ENCODE measurements at places on chromosomes 5 and 9.

DNA sequence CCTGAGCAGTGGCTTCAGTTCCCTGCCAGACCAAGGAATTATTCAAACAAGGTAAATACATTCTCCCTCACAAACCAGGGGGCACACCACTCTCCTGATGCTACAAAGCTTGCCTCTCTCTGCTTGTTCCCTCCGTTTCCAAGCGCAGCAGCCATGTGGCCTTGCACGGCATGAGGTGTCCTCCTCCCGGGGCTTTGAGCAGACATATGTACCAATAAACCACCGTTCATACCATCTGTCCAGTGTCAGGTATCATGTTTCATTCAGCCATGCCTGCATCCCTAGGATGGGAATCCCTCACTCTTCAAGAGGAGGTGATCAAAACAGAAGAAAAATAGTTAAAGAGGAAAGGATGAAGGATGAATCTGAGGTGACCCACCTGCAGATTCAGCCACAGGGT is 282.7 kb downstream of the ENC1 start:
- DNase-seq, result no peak

GRCh38 chr9:98851730-98852459 is 44.4 kb downstream of the GALNT12 start:
- DNase-seq, result no peak

GRCh38 chr9:100350188-100350587 is 2.6 kb downstream of the TEX10 start:
- DNase-seq, result no peak

DNA sequence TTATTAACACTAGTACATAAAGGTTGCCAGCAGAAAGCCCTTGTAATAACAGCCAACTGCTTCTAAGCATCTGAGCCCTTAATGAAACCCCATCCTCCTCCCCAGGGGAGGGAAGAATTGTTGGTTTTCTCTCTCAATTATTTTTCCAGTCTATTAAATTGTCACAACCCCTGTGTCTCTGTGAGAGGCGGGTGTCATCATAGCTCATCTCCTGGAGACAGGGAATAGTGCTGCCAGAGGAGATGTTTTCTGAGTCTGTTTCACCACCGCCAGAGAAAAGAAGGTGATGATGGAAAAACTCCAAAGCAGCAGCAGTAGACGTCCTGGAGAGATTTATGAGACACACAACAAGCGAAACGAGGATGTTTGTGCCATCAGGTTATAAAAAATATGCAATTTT is 271.1 kb upstream of the NMUR2 start:
- DNase-seq, result no peak

DNA sequence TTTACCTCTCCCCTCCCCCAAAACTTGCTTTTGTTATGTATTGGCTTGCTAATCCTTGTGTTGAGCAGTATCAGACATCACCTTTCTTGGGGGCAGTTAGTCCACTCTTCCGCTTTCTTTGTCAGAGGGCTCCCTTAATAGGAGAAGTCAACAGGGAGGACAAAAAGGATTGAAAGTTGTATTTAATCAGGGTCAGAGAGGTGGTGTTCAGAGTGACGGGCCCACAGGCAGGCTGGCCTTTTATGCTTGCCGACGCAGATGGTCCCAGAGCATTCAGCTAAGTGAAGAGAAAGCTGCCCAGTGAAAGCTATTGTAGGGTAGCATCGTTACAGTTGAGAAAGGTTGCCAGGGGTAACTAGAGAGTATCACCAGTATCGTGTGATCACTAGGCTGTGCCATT is 131.1 kb downstream of the ZCCHC7 start:
- DNase-seq, result no peak

- no peak for DNase-seq
These were observed 77.1 kb upstream of the IQGAP2 start for GRCh38 chr5:76325876-76326491.

- no peak for DNase-seq
These were observed at the start of gene PCDHGC5 for GRCh38 chr5:141488591-141489561. PCDHGC5 (plus strand) TSS chr5:141489081; CDS start chr5:141489241, 160 bp downstream.

- no peak for DNase-seq
These were observed 44.4 kb downstream of the PARP8 start for GRCh38 chr5:50710838-50711237.

GRCh38 chr9:98451576-98451975 is 196.1 kb upstream of the TBC1D2 start:
- DNase-seq, result no peak

GRCh38 chr5:151071848-151072629 is 8.8 kb downstream of the TNIP1 start:
- no peak for DNase-seq

DNA sequence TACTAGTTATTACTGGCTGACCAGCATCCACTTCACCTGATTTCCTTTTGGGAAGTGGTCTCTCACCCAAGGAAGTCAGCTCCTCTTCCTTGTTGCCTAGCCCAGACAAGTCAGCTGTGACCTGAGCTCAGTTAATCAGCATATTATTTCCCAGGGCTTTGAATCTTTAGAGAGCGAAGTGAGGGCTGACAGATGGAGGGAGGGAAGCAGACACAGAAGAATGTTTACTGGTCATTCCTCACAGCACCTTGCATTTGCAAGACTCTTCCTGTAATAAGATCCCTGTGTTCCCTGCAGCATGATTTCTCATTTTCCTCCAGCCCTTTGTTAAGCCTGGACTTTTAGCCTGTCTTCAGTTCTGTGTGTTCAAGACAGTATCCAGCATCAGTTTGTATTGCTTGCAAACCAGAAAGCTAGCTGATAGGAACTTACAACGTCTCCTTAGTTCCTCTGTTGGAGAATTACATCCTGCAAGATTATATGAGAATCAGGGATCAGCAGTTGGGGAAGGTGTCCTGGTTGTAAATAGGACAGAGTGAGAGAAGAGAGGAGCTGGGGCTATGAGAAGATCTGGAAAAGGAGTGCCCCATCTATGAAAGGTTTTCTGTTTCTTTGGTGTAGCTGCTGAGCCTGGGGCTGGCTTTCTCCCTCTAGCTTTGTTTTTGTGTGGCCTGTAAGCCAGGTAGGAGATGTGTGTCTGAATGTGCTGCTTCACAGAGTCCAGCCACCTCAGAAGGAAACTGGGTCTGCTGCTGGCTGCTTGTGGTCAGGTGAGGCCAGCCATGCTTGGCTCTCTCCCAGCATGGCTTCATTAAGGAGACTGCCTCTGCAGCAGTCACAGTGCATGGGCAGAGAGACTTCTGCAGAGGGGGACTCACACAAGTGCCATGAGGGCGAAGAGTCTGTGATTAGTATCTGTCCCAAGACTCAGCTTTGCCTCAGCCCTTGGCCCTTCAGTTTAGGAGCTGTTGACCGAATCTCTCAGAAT is 50.3 kb downstream of the MAN2A1 start:
- no peak for DNase-seq

- no peak for DNase-seq
These were observed 71.4 kb upstream of the ATP10B start for GRCh38 chr5:160923411-160923810.

DNA sequence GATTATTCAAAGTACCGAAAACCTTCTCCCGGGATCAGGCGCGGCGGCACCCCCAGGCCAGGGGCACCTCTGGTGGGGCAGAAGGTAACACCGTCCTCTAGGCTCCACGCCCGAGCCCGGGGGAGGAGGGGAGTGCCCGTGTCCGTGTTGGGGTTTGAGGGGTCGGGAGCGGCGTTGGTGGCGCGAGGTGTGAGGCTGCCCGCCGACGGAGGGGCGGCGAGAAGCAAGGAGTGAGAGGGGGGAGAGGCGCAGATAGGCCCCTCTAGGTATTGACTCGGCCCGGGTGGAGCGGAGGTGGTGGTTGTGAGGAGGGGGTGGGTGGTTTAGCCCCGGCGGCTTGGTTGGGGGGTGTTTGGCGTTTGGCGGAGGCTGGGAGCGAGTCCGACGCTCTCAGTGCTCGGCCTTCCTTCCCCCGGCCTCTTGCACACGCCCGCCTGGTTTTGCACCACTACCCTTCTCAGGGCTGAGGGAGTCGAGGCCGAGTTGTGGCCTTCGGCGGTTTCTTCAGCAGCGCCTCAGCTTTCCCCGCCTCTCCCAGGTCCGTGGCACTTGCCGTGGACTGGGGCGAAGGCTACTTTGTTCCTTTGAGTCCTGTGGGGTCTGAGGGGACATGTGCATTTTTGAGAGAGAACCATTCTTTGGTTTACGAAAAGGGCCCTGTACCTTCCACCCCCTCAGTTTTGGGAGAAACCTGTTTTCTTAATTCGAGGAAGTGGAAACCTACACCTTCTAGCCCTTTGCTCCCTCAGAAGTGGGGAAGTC is 450 bp downstream of the GPBP1 start:
- peak; percentile 19 for DNase-seq

GRCh38 chr5:88396751-88397281 is 128.2 kb upstream of the TMEM161B start:
- DNase-seq, result no peak

DNA sequence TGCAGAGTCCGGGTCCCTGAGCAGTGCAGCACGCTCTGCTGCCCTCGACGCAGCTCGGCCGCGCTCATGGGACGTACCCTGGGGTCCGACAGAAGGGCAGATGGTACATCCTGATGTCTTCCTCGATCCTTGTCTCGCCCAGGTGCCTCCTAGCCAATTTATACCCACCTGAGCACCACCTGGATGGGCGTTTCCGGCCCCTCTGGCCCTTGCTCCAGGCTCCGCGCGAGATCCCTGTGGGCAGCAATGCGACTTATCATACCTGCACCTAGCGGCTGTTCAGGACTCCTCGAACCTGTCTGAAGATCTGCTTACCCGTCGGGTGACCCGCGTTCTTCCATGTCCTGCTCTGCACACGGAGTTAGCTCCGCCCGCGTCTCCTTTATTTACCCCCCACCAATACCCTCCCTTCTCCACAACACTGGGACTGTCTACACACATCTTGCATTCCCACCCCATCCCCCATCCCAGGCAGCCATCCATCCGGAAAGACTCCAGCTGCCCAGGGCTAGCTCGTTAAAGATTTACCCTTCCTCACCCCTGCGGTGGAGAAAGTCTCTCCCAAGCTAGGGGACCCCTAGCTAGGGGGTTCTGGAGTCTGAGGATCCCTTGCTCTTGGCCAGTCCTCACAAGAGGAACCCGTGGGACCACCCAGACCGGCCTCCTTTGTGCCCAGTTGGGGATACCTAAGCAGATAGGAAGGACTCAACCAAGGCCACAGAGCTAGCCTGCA is at the start of gene KIF12:
TSS of gene KIF12 (minus strand) at position 357 of the 733 bp plus-strand sequence. CDS start at position 341, 16 bp downstream.
- DNase-seq, result no peak

GRCh38 chr5:6307304-6307703 is 71.0 kb downstream of the MED10 start:
- no peak for DNase-seq

DNA sequence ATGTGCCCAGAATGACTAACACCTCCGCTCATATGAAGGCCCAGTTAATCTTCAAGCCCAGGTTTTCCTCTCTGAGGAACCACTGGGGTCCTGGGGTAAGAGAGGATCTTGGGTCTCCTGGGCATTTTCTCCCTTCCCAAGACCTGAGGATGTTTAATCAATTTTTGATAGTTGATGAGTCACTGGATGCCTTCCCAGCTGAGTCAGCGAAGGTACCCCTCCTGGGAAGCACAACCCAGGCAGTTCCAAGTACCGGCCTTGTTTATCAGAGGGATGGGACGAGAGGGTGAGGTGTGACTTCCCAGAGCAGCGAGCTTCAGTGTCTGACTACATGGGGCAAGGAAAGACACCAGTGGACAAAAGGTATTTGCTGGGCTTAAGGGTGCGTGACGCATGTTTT is 119.6 kb upstream of the IL12B start:
- DNase-seq, result no peak

DNA sequence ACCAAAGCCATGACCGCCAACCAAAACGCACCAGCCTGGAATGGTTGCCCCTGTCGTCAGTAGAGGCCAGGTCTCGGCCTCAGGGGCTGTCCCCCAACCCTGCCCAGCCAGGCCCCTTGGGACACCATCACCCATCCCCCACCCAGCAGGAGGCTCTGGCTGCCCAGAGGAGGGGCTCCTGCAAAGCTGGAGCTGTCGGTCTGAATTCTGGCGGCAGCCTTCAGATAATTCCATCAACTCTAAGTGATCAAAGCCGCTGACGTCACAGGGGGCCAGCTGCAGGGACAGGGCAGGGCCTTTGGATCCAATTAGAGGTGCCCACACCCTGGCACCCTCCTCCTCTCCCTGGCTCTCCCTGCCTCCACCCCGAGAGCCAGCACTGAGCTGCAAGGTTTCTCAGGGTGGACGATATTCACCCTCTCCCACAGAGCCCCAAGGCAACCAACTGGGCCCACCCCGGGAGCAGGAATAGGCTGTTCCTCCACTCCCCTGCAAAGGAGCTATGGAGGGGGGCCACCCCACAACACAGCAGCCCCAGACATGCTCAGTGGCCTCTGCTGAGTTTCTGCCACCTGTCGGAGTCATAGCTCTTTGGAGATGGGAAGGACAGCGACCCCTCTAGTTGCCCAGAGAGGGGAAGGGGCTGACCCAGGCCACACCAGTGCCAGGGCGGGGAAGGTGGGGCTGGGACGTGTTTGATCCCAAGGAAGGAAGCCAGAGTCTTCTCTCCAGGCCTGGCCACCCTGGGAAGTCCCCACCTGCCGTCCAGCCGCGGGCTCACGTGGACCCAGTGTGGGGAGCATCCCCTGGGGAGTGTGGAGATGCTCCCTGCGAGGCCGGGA is 78.4 kb downstream of the NTNG2 start:
- no peak for DNase-seq

GRCh38 chr5:62982348-62982747 is 403.7 kb downstream of the LRRC70 start:
- DNase-seq, result no peak

GRCh38 chr9:15975101-15975778 is 422.4 kb downstream of the CCDC171 start:
- no peak for DNase-seq

DNA sequence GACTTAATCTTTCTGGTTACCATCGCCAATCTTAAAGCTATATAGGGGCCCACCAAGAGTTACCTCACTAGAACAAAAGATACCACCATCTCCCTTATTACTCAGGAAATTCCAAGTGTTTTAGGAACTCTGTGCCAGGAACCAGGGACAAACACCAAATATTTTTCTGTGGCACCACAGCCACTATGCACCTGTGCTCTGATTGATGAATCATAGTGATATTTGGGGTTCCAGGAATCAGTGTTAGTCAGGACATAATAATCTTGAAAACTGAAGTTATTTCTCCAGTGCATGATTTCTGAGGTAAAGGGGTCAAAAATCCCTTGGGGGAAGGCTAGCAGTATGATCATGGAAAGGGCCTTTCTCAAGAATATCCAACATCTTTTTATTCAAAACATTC is 10.2 kb upstream of the TMED7 start:
- DNase-seq, result no peak

- no peak for DNase-seq
These were observed 103.4 kb downstream of the DAB2IP start for GRCh38 chr9:121754655-121755436.

GRCh38 chr5:1156033-1156753 is 44.3 kb upstream of the SLC12A7 start:
- no peak for DNase-seq

DNA sequence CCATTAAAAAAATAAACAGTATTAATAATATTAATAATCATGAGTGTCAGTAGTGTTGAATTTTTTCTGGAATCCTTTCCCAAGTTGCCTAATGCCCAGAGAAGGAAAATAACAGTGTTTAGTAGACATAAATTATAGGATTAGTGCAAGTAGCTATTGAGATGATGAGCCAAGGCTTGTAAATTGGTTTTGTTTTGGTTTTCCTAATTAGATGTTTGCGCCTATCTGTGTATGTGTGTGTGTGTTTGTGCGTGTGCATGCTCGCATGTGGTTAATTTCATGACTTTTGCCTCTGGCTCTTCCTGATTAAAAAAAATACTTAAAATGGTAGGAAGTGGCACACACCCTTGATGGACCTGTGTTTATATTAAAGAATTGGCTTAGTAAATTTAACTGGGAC is 55.4 kb downstream of the FXN start:
- DNase-seq, result no peak

- DNase-seq, result no peak
These were observed 624.2 kb downstream of the MTRR start for GRCh38 chr5:8493176-8493575.
